ENCODE measurements at places on chromosomes 4 and X.
A peak's percentile ranks its signal among the peaks of the same experiment; 100 is the strongest.

- no peak for DNase-seq
Measured at GRCh38 chrX:129996120-129996519, 13.7 kb downstream of the BCORL1 start.

DNA sequence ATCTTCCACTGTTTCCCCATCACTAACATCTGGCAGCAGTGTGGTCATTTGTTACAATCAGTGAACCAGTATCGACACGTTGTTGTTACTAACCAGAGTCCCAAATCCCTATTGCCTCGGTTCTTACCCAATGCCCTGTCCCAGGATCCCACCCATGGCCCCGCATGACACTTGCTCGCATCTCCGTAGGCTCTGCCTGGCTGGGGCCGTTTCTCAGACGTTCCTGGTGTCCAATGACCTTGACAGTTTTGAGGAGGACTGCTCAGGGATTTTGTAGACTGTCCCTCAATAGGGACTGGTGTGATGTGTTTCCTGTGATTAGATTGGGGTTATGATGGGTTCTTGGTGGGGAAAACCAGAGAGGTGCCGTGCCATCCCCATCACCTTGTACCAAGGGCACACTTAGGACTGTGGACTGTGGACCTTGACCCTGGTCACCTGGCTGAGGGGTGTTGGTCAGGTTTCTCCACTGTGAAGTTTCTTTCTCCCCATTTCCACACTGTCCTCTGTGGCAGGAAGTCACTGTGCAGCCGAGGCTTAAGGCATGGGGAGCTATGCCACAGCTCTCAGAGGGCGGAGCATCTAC lies 108.4 kb downstream of the ADRA2C start:
- no peak for DNase-seq

DNA sequence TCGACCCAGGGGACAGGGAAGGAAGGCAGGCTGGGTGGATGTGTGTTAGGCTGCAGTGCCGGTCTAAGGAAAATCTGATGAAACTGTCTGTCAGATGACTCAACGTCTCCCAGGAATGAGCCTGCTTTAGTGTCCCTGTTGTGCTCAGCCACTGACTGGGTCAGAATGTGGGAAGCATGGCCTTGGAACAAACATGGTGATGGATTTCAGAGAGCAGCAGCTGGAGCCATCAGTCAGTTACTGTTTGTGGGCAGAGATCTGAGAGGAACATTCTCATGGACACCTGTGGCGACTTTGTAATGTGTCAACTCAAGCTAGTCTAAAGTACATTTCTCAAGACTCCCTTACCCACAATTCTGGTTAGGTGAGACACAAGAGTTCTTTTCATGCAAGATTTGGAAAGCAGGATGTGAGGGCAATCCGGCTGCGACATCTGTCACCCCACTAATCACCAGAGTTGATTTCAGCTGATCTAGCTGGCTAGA lies 63.2 kb downstream of the ANAPC10 start:
- DNase-seq, result no peak

GRCh38 chr4:82136161-82136801 lies 237.5 kb downstream of the HNRNPD start:
- DNase-seq, result no peak

DNA sequence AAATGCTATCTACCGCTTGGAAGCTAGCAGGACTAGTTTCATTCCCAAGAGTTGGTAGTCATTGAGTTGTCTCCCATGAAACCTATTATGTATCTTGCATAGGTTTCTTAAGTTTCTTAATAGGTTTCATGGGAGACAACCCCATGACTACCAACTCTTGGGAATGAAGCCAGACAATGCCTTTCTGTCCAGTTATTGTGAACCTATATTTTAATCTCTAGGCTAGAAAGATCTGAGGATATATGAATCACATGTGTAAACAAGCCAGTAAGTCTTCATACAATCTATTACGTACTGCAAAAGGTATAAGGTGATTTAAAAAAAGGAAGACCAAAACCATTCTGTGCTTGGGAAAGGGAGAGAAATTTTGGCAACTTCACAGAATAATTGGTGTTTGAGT lies 162.6 kb downstream of the INPP4B start:
- DNase-seq, result no peak

- DNase-seq, result no peak
Measured at GRCh38 chr4:158624889-158625478, 46.7 kb downstream of the C4orf46 start.

GRCh38 chr4:79697444-79697843 lies 289.4 kb upstream of the GK2 start:
- DNase-seq, result no peak

- no peak for DNase-seq
Measured at GRCh38 chr4:143140696-143141095, 44.0 kb upstream of the USP38 start.

DNA sequence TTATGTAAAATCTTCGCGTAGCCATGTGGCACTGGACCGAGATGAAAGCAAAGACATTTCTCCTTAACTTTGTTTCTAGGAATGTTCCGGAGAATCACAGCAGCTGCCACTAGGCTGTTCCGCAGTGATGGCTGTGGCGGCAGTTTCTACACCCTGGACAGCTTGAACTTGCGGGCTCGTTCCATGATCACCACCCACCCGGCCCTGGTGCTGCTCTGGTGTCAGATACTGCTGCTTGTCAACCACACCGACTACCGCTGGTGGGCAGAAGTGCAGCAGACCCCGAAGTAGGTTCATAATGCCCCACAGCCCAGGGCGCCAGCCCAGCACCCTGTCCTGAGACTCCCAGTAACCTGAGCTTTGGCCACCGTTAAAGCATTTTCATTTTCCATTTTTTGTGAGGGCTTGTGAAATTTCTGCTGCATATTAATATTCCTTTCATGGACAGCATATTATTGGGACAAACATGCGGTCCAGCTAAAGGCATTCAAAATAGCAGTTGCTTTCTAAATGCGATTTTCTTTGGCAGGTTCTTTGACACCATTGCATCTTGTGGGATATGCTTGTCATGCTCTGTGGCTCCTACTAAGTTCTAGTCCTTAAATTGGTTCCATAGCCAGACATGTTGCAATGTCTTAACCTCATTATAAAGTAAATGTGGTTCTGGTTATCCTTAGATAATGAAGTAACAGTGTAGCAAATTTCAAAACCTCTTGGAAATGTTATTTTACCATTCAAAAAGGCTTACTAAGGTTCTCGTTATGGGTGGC lies 49.1 kb upstream of the MSANTD1 start:
- DNase-seq, result no peak

GRCh38 chr4:108172231-108172752 lies 3.6 kb upstream of the LEF1 start:
- DNase-seq, result no peak

GRCh38 chr4:108762559-108763225 lies at the start of gene ETNPPL:
TSS of gene ETNPPL (minus strand) at chr4:108763053. CDS start at chr4:108762898, 155 bp downstream.
- no peak for DNase-seq

DNA sequence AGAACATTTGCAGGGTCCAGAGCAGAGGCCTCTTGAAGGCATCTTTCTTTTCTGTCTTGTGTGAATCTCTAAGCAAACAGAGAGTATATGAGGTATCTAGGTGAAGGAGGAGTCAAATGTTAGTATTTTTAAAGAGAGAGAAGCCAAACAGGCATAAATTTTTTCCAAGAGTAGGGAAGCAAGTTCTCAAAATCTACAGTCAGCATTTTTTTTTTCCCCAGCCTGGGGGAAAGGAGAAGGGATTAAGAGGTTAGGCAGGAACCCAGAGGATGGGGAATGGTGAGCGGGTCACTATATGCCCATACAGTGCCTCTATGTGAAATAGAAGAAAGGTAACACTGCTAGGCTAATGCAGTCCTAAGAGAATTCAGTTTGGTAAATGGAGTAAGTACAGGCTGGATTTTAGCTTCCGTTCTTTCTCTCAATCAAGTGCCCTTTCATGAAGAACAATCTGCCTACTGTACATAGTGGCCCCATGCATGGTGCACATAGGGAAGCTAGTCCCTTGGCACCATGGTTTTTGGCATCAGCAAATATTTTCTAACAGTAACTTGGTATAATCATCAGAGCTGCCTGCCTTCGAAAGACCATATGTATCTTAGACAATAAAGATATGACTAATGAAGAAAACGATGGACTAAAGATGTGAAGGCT lies 163.1 kb upstream of the MAB21L2 start:
- no peak for DNase-seq

DNA sequence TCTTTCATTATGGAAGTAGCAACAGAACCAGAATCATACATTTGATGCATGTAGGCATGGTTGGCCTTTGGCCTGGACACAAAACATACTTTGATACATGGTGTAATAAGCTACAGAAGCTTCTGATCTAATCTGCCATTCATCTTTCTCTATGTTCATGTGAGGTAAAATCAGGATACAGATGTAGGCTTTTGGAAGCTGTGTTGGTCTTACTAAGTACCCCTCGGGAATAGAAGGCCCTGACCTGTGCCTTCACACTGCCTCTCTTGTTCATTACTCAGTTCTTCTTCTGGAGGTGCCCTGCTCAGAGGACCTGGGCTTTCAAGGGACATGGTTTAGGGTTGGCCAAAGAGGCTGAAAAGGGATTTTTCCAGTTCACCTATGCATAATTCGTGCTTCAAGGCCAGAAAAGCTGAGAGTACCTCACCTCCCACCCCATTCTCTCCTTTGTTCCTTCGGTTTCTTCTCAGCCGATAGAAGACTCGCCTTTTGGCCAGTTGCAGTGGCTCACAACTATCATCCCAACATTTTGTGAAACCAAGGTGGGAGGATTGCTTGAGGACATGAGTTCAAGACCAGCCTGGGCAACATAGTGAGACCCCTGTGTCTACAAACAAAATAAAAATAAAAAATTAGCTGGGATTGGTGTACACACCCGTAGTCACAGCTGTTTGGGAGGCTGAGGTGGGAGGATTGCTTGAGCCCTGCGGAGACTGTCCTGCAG lies 25.9 kb downstream of the SNX25 start:
- no peak for DNase-seq

DNA sequence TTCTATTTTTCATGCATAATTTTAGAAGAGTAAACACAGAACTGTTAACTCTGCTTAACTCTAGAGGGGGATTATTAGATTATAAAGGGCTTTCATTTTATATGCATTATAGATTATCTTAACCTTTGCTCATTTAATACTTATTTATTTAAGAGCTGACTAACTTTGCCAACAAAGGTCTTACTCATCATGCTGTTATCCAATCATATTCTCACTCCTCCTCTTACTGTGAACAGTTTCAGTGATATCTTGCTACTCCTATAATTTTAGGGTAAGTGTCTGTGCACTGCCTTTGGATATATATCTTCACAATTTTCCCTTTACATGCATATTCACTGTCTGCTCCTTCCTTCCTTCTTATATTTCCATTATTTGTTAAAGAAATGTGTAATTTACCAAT lies 1814.9 kb downstream of the STIM2 start:
- DNase-seq, result no peak

GRCh38 chr4:186839122-186840037 lies 115.7 kb upstream of the FAT1 start:
- no peak for DNase-seq

GRCh38 chr4:7788694-7789425 lies 150.8 kb downstream of the AFAP1 start:
- no peak for DNase-seq

GRCh38 chr4:71553605-71554004 lies 214.8 kb downstream of the SLC4A4 start:
- no peak for DNase-seq

- no peak for DNase-seq
Measured at GRCh38 chr4:61723492-61723891, 523.4 kb downstream of the ADGRL3 start.

- no peak for DNase-seq
Measured at GRCh38 chrX:6228720-6229119, at the start of gene NLGN4X. TSS of gene NLGN4X (minus strand) at chrX:6228867. CDS start at chrX:6151466, 77,401 bp downstream.

DNA sequence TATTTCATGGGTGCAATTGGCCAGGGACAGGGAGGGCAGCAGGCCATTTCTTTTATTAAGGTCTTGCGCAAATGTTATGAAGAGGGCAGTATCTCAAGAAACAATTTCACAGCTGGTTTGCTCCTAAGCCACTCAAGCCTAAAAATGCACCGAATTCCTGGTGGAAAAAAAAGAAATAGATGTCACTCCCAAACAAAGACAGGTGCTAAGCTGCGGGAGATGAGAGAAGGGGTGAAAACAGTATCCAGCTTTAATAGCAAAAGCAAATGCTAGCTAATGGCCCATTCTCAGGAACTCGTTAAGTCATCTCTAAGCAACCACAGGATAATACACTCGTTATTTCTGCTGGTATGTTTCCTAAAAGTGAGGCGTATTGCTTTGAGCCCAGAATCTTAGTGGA lies 116.4 kb downstream of the ARX start:
- no peak for DNase-seq

GRCh38 chrX:135295238-135295943 lies 13.9 kb upstream of the ETDC start:
- DNase-seq, result peak; percentile 33

DNA sequence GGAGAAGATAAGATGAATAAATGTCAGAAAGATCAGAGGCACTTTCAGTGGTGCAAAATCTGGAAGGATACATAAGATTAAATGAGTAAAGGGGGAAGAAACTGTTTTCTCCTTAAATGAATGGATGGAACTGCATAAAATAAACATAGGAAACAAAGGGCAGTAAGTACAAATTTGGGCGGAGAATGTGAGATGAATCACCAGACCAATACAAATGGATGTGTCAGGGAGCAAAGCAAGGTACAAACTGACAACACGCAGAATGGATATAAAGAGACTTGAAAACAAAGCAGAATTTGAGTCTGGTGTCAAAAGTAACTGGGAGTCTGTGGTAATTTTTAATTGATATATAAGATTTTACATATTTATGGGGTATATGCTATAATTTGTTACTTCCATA lies 175.3 kb upstream of the PCDH18 start:
- DNase-seq, result no peak

GRCh38 chrX:49221868-49222267 lies 11.3 kb downstream of the CACNA1F start:
- DNase-seq, result no peak

DNA sequence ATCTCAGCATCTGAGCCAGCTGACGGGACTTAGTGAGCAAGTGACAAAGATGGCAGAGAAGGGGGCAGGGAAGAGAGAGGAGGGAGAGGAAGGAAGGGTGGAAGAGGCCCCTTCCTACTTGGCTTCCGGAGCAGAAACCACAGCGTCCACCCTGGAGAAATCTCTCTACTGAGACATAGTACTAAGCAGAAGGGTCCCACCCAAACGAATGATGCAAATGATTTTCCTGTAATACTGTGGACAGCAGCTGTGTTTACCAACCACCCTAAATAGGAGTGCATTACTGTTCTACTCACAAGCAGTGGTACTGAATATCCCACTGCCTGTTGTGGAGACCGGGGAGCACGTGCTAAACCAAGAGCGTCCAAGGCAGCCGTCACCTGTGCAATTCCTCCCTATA lies 29.4 kb downstream of the DTHD1 start:
- DNase-seq, result no peak

DNA sequence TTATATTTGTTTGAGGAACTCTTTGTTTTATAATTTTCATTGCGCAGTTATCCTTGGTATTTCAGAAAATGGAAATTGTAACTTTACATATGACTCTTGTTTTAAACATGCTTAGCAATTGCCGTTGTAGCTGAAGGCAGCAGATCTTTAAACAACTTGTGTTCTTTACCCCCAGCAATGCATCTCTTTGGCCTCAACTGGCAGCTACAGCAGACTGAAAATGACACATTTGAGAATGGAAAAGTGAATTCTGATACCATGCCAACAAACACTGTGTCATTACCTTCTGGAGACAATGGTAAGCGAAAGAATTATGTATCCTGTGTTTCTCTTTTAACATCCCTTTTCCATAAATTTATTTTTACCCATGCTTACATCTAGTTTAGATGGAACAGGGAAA lies 263.6 kb downstream of the DCTD start:
- DNase-seq, result no peak

- no peak for DNase-seq
Measured at GRCh38 chrX:25108481-25108880, 92.7 kb upstream of the ARX start.
